ENCODE measurements at places on chromosomes 5 and 9.

DNA sequence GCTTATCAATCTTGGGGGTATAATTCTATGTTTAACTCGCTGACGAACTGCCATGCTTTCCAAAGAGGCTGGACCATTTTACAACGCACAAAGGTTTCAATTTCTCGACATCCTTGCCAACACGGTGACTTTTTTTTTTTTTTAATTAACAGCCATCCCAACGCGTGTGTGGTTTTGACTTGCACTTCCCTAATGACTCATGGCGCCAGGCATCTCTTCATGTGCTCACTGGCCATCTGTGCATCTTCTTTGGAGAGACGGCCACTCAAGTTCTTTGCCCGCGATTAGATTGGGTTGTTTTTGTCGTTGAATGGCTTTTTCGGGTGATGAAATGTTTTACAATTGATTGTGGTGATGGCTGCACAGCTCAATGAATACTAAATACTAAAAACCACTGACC, 12.5 kb upstream of the CARD9 start:
- no peak for DNase-seq

- DNase-seq = no peak
These were observed 47.7 kb downstream of the ZNF608 start for GRCh38 chr5:124698770-124699169.

- no peak for DNase-seq
These were observed 68.2 kb upstream of the NR4A3 start for GRCh38 chr9:99753436-99753835.

GRCh38 chr9:136542241-136543040, 3.4 kb downstream of the NOTCH1 start:
- no peak for DNase-seq

- no peak for DNase-seq
These were observed at the start of gene PCDHGC4 for GRCh38 chr5:141484641-141485311. Gene PCDHGC4, plus strand, starts transcription at chr5:141485030. Its CDS starts 144 bp downstream, at chr5:141485174.

- no peak for DNase-seq
These were observed 11.5 kb upstream of the F2RL1 start for GRCh38 chr5:76807296-76807695.

DNA sequence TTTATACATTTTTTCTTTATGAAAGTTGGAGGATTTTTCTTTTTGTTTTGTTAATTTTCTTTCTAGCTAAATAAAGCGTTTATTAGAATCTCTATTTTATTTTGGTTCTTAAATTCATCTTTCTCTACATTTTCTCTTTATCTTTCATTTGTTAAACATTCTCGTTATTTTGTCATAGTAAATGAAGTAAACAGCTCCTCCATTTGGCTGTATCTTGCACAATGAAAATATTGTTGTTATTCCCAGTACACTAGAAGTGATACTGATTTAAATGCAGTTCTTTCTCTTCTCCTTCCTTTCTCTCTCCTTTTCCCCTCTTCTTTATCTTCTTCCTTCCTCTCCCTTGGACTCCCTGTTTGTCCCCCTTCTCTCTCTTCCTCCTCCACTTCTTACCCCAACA, 88.8 kb downstream of the FER start:
- DNase-seq = no peak

- no peak for DNase-seq
These were observed 11.3 kb downstream of the KLF9 start for GRCh38 chr9:70403166-70403565.

GRCh38 chr5:168048486-168048885, 243.0 kb upstream of the WWC1 start:
- no peak for DNase-seq

GRCh38 chr5:179198825-179199224, 138.7 kb downstream of the ZNF354C start:
- DNase-seq = no peak

- DNase-seq = no peak
These were observed 199.9 kb downstream of the PCSK5 start for GRCh38 chr9:76090330-76090729.

- no peak for DNase-seq
These were observed 42.3 kb downstream of the HTR1A start for GRCh38 chr5:63919763-63920478.

DNA sequence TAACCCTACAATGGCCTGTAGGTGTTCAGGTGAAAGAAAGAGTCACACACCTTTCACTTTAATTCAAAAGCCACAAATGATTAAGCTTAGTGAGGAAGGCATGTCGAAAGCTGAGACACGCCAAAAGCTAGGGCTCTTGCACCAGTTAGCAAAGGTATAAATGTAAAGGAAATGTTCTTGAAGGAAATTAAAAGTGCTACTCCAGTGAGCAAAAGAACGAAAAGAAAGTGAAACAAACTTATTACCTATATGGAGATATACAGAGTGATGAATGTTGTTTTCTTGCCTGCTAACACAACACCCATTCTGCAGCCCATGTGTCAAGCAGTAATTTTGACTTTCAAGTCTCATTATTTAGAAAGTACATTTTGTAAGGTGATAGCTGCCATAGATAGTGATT, 254.2 kb upstream of the SLC24A2 start:
- DNase-seq = no peak

DNA sequence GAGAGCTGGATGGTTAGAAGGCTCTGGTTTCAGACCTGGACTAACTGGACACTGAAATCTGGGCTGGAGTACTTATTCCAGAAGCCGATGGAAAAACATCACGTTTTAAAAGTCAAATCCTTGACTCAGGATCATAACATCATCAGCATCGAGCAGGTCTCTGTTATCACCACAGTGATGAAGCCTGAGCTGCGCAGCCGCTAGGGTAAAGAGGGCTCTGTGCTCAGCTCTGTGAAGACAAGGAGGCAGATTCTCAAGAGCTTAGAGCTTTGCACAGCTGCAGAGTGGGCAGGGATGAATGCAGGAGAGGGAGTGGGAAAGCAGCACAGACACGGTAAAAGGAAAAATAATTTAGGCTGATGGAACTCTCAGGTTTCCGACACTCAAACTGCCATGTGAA, 208.8 kb upstream of the TAS2R1 start:
- no peak for DNase-seq

DNA sequence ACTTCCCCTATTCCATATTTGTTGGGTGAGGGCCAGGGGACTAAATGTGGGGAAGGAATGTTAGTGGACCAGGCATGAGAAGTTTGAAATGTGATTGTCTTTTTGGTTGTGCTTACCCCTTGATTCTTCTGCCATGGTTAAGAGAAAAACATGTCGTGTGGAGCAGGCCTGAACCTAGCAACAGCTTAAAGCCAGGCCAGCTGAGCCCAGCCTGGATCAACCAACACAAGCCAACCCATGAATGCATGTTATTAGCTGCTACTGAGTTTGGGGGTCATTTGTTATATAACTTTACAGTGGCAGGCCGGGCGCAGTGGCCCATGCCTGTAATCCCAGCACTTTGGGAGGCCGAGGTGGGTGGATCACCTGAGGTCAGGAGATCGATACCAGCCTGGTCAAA, 52.4 kb upstream of the TRIO start:
- DNase-seq = no peak

DNA sequence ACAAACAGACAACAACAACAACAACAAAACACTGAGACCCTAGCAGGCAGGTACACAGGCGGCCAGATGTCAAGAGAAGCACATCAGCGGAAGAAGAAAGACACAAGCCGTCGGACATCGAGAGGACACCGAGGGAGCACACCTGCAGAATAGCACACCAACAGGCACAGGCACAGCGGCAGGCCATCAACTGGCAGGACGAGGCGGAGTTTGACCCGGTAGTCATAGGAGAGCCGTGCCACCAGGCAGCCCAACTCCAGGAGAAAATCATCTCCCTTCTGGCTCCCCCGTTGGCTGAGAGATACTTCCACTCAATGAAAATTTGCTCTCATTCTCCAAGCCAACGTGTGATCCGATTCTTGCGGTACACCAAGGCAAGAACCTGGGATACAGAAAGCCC, 352.1 kb upstream of the IZUMO3 start:
- DNase-seq = no peak

- DNase-seq = no peak
These were observed 16.9 kb upstream of the ZNF366 start for GRCh38 chr5:72523960-72524582.

- no peak for DNase-seq
These were observed 92.7 kb downstream of the SV2C start for GRCh38 chr5:76175821-76176403.

DNA sequence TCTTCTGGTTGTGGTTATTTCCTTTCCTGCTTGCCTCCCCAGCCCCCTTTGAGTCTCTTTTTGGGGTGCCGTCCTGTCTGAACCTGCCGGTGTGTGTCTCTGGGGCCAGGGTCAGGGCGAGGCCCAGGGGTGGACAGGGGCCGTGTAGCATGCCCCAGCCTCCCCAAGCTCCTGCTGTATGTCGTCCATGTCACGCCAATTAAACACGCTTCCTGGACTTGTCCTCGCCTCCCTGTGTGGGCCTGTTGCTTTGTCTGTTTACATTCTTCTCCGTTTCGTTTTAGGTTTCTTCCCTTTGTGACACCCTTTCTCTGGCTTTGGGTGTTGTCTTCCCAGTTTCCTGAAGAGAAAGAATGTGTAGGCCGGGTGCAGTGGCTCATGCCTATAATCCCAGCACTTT, 28.5 kb upstream of the HMCN2 start:
- DNase-seq = no peak

- DNase-seq = no peak
These were observed 3.5 kb downstream of the FBXW11 start for GRCh38 chr5:172002840-172003512.

DNA sequence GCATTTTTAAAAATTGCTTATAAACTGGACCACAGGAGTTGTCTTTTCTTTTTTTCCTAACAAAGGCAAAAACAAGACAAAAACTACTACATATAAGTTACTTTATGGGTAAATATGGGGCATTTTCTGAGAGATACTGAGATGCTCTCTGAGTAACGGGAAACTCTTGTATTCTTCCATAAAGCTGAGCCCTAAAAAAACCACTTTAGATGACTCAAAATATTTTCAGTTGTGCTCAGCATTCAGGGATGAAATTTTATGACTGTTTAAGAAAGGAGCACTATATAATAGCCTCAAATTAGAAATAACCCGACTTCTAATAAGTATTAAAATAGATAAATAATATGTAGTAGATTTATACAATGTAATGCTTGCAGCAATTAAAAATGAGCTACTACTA, 644.5 kb downstream of the KCTD16 start:
- DNase-seq = no peak

DNA sequence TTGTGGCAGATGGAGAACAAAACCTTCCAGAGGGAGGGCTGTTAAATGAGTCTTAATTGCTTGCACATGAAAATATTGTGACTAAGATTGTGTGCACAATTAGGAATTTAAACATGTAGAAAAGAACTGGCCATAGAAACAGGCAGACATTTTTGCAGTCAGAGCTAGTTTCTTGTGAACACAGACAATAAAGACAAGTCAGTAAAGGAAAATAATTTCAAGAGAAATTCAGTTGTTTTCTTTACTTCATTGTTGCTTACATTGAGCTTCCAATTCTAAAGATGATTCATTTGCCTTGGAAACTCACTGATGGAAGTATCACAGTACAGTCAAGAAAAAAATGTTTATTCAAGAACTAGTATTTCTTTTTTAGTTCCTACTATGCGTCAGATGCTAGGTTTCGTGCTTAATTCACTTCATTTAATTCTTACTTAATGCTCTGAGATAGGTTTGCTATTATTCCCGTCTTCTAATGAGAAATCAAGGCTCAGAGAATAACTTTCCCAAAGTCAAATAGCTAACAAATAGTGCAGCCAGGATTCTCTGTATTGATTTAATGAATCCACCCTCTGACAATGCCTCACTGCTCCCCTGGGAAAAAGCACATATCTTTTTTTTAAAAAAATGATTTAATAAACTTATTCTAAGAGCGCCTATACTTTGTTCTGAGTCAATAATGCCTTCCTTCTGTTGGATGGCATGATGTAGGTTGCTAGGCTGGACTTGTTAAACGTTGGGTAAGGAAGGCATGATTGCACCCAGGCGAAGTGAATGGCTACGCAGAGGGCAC, 581.4 kb downstream of the RAB3C start:
- no peak for DNase-seq

DNA sequence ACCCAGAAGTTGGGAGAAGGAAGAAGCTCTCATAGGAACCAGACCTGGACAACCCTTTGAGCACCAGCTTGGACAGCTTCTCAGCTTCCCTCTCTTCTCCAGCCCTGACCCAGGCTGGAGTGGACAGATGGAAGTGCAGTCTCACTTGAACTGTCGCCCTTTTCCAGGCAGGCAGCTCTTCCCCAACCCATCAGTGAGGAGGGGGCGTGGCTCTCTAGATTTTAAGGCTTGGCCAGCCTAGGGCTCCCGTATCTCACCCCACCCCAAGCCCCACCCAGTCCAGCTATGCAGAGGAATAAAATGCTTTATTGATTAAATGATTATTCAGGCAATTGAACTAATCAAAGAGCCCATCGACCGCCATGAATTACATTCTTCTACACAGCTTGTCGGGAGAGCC, 2.2 kb downstream of the PAX5 start:
- DNase-seq = no peak

GRCh38 chr9:33264473-33265177, at the start of the genes BAG1 and CHMP5:
Gene BAG1, minus strand, starts transcription at chr9:33264708.
Gene CHMP5, plus strand, starts transcription at chr9:33265049. Its CDS starts 30 bp downstream, at chr9:33265079.
- peak; percentile 100 for DNase-seq

DNA sequence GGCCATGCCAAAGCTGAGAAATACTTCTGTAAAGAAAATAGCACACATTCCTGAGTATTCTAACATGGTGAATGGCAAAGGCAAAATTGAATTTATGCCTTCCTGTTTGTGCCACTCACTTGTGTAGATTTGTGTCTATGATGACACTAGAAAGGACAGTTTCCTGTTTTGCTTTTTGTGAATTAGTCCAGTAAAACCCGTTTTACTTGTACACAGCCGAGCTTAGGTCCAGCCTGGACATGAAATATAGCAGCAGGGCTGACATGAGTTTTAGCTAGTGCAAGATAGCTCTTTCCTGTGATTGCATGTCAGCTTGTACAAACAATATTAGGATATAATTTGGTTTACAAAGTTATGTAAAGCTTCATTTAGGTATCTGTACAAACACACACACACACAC, 1891.7 kb upstream of the WWC1 start:
- DNase-seq = no peak

- DNase-seq = no peak
These were observed 32.6 kb upstream of the ANXA1 start for GRCh38 chr9:73118898-73119554.

- DNase-seq = no peak
These were observed 23.7 kb upstream of the UGCG start for GRCh38 chr9:111872886-111873285.

DNA sequence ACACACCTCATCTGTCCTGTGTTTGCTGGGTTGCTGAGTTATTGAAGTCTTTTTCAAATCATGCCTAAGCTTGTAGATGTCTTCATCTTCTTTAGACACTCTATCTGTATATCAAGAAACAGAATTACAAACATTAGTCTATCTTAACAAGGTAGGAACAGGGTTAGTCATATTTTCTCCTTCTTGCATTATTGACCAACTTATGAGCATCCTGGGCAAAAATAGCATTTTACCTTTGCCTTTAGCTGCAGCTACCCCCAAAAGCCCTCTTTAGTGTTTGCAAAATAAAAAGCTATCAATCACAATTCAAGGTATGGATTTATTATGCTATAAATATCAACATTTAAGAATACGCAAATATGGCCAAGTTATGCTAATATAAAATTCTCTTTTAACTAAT, 3.4 kb downstream of the PLK2 start:
- DNase-seq = no peak

GRCh38 chr9:77885104-77885672, 146.4 kb downstream of the GNAQ start:
- no peak for DNase-seq

GRCh38 chr5:170986598-170986997, 124.8 kb downstream of the RANBP17 start:
- DNase-seq = no peak

Measured in stimulated activated CD4-positive, alpha-beta T cell treated with anti-CD3 and anti-CD28 coated beads, TNF-alpha, amount 100 ng/mL, for 4 hours (primary cell).